ENCODE measurements at places on chromosomes 11 and 22.

DNA sequence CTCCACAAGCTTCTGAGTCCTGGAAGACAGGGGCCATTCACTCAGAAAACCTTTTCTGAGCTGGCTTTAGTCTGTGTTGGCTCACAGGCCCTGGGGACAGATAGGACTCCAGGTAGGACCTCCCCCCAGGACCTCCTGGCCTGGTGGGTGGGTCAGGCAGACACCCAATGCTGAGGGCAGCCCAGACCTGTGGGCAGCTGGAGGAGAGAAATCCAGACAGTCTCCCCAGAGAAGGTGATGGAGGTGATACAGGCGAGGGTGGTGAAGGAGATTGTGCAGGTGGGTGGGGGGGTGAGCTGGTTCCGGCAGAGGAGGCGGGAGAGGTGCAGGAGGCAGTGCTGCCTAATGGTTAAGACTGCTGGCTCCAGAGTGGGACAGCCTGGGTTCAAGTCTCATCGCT, 15.6 kb downstream of the LRRC32 start:
- DNase-seq = no peak

DNA sequence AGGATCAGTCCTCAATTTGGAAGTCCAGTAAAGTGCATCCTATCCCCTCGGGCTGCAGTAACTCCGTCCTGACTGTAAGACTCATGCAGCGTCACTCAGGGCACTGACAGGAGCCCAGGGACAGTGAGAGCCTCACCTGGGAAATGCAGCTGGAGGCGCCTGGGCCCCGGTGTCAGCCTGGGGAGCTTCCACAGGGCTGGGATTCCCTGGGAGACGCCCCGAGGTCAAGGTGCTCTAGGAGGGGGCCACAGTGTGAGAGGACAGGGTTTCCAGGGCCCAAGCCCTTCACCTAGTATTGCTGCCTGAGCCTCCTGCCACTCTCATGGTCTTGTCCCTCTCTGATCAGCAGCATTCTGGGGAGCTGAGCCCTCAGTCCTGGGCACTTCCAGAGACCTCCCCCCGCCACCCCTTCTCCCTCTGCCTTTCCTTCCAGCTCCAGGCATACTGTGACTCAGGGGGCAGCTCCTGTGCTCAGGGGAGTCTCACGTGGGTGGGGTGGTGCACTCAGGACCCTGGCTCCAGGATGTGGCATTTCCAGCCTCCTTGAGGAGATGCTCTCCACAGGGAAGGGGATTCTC, 99.1 kb upstream of the IGLL5 start:
- DNase-seq = no peak

DNA sequence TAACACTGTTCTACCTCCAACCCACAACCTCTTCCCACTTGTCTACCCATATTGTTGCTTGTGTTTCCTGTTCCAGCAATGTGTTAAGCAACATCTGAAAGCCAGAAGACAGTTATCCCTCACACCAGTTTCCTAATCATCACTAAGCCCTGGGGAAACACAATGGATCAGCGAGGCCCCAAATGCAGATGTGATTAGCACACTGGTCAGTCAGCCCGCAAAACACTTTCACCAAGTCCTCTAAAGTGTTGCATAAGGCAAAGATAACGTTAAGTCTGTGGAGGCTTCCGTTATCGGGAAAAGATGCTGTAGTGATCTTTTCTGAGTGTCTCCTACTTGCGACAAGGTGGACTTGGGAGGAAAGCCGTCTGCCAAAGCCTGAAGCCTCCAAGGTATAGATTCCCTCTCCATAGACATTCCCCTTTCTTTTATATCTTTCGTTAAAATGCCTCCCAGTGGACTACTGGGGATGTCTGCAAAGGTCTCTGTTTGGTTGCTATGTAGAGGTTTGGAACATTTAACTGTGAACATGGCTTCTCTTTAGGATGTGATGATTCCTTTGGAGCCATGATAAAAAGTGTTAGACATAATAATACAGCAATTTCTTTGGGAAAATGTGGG, at the start of gene MS4A3:
MS4A3 (plus strand) TSS at position 317 of the 621 bp plus-strand sequence. CDS start 4,496 bp downstream, outside the sequence.
- no peak for DNase-seq

DNA sequence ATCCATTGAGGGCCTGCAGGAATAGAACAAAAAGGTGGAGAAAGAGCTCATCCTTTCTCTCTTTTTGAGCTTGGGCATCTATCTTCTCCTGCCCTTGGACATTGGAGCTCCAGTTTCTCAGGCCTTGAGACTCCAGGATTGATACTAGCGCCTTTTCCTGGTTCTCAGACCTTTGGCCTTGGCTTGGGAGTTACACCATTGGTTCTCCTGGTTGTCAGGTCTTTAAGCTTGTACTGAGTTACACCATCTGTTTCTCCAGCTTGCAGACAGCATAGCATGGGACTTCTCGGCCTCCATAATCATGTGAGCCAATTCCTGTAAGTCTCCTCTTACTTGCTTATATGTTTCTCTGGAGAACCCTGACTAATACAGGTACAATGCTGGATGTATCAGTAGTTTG, 72.6 kb downstream of the GRK3 start:
- DNase-seq = no peak

- no peak for DNase-seq
These were observed 36.2 kb downstream of the FZD4 start for GRCh38 chr11:86918973-86919372.

GRCh38 chr11:69465236-69466000, 16.0 kb upstream of the LINC01488 start:
- no peak for DNase-seq

GRCh38 chr11:14190992-14191778, 167.8 kb downstream of the RRAS2 start:
- no peak for DNase-seq

DNA sequence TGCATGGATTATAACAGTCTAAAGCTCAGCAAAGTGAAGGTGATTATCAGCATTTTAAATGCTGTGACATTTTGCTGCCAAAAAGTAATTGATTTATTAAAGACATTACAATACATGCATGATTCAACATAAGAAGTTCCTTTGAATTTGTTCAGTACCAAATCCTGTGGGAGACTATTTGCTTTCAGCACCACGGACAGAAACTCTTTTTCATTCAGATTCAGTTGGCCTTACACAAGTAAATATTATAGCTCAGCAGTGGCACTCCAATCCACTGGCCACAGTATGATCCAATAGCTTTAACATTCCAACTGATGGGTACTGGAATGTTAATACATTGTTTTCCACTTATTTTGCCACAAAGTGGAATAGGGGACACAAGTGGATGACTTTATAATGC, 806.7 kb downstream of the NTM start:
- DNase-seq = no peak

GRCh38 chr11:17443000-17443399, 33.6 kb downstream of the ABCC8 start:
- DNase-seq = no peak

- no peak for DNase-seq
These were observed 32.4 kb downstream of the KCNQ1 start for GRCh38 chr11:2477254-2477653.

- DNase-seq = no peak
These were observed 33.1 kb downstream of the TSPAN18 start for GRCh38 chr11:44759743-44760476.

GRCh38 chr22:43529934-43530333, 118.1 kb downstream of the MPPED1 start:
- no peak for DNase-seq

- no peak for DNase-seq
These were observed 551.6 kb downstream of the METTL15 start for GRCh38 chr11:28659716-28660348.

DNA sequence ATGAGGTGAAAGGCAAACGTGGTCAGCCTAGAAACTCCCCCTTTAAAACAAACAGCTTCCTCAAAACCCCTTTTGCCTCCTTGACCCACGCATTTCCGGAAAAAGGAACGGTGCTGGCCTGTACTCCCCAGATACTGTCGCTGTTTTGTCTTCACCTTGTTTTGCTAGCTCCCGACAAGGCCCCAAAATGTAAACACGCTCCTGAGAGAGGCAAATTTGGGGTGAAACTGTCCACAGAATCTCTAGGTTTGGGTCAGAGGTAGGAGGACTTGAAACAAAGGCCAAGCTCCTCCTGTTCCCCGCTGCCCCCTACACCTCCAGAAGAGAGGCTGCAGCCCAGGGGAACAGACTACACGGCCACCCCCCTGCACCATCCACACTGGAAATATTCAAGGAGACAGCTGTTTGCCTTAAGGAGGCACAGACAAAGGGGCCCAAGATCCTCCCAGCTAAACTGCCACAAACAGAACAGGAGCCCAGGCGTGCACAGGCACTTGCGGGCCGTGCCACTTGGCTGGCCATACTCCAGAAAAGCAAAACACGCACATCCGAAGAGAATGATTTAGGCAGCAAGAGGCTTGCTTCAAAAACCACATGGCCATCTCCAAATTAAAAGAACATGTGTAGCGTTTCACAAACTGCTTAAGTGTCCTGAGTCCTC, 160.5 kb upstream of the GRK3 start:
- DNase-seq = no peak

- no peak for DNase-seq
These were observed 879.9 kb upstream of the TENM4 start for GRCh38 chr11:80320765-80321164.

GRCh38 chr11:75790986-75791385, 22.4 kb downstream of the DGAT2 start:
- no peak for DNase-seq

DNA sequence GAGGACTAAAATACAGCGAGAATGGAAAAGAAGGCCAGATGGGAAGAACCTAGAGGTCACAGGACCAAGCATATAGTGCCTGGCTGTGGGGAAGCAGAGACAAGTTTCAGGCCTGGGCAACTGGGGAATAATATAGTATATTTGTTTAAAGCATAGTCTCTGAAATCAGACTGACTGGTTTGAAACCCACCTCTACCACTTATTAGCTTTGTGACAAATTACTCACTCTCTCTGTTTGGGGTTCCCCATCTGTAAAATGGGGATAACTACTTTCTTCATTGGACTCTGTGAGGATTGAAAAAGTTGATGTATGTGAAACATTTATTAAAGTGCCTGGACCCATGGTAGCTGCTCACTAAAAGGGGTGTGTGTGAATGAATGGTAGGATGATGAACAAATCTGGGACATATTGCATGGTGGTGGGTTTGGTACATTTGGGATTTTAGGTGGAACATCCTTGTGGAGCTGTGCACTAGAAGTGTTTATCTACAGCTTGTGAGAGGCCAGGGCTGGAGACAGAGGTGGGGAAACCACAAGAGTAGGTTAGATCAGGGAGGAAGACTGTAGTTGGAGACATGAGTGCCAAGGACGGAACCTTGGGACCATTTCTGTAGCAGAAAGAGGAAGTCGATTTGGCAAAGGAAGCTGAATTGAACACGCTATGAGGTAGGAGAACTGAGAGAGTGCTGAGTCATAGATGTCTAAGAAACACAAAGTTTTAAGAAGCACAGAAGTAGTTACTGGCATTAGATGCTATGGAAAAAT, 52.6 kb downstream of the SWAP70 start:
- no peak for DNase-seq

DNA sequence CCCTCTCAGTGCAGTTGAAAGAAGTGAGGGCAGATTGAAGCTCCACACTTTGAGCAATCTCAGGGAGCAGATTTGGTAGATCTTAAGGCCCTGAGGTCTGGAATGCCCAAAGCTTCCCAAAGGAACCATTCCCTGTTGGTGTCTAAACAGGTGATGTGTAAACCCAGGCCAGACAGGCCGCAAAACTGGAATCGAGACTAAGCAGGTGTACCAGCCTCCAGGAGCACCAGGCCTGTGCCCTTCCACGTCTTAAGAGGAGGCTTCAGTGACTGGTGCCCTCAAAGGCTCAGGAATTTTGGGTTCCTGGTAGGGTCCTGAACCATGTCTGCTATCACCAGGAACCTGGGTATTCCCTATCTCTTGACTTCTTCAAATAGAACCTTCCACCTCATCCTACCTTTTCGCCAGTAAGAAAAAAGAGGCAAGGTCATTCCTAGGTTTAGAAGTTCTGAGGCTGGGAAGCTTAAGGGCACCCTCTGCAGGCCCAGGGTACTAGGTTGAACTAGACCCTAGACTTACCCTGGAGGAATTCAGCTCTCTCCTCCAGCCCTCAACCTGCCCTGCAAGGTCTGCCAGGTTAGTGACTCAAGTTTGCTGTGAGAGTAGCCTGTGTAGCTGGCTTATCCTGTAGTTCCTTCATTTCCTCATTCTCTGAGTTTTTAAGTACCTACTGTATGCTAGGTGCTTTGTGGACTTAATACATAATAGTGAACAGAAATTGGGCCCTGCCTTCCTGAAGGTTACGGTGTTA, 100.0 kb upstream of the NNMT start:
- DNase-seq = no peak

GRCh38 chr11:8937159-8937558, 4.4 kb upstream of the C11orf16 start:
- no peak for DNase-seq

GRCh38 chr11:122334546-122335339, 218.7 kb upstream of the BLID start:
- DNase-seq = no peak

DNA sequence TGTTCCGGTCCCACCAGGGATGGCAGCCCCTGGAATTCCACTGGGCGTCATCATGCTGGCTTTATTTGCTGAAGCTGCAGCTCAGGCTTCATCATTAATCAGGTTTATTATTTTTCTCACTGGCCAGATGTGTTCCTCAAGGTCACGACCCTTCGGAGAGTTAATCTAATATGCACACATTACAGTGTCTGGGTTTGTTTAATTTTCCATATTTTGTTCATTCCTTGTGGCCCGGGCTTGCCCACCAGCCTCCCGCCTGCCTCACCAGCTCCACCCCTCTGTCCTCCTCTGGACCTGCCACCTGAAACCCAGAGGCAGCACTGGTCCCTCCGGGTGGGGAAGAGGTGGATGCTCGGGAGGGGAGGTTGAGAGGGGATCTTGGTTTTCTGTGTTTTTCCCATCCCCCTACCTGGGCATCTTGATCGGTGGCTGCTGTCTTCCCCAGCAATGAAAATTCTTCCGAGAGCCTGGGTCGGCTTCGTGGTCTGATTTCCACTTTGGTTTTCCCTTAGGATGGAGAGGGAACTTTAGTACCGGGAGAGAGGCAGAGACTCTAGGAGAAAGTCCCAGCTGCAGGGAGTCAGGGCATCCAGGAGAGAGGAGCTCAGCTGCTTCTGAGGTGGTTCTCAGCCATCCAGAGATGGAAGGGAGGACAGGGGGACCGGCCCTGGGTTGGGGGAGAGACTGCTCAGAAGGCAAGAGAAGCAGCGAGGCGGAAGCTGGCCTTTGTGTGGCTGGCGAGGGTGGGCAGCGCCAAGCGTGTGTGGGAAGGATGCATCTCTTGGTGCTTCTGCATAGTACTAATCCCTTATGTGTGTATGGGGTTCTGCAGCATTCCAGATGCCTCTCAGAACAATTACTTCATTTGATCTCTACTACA, 2.1 kb downstream of the GRIK4 start:
- no peak for DNase-seq

GRCh38 chr11:127804747-127805400, 782.5 kb downstream of the ETS1 start:
- DNase-seq = no peak

- no peak for DNase-seq
These were observed 96.6 kb downstream of the MPPED2 start for GRCh38 chr11:30489511-30489910.
